ENCODE measurements at places on chromosomes 7 and 10. TPM values are rescaled to one million over a fixed set of nuclear protein-coding genes. Genes with fewer than 3 reads are reported as not detected.

Gene ATOH7
- not detected for total RNA-seq

- DNase-seq: no peak
Measured at GRCh38 chr10:119516381-119517234, 25.9 kb downstream of the RGS10 start.

GRCh38 chr10:3926675-3927525 lies 141.9 kb upstream of the KLF6 start:
- no peak for DNase-seq

DNA sequence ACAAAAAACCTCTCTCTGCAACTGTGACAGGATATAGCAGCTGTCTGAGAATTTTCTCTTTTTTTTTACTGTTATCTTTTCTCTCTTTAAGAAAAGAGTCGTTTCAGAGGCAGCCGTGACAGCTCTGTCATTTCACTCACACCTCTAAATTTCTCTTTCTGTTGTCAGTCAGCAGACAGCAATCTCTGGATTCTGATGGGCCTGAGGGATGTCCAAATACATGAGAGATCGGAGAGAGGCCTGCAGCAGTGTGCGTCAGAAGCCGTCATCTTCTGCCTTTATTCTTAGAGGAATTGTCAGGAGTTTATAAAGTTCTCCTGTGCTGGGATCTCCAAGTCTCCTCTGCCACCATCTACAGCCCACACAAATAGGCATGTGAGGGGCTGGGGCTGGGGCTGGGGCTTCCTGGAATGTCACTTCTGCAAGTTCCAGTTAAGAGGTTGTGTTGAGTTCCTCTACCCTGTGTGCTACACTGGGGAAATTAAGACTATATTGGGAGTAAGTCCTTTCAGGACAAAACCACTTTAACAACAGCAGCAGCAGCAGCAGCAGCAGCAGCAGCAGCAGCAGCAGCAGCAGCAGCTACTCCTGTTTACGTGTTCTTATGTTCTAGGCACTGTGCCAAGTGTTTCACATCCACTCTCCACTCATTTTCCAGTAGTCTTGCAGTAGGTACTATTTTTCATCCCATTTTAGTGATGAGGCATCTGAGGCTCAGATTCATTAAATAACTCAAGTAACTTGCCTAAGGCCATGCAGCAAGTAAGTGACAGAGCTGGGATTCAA lies 541.3 kb downstream of the LRMDA start:
- no peak for DNase-seq

- DNase-seq: no peak
Measured at GRCh38 chr7:1137517-1138167, 22.4 kb downstream of the ZFAND2A start.
